ENCODE measurements at places on chromosomes 2 and 18.

DNA sequence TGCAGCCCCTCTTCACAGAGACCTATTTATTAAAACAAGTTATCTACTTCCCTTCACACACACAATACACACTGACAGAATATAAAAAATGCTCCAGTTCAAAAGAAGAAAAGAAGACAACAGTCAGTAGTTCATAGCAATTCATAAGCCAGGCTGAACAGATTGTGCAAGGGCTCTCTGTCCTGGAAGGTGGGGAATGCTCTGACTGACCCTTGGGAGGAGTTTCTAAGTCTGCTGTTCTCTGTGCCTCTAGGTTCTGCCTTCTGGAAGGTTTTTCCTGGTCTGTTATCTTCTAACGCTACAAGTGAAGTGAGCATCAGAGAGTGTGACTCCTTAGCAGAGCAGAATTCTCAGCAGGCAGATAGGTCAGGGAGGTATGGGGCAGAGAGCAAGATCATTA lies 35.7 kb downstream of the SP3 start:
- DNase-seq, result no peak

DNA sequence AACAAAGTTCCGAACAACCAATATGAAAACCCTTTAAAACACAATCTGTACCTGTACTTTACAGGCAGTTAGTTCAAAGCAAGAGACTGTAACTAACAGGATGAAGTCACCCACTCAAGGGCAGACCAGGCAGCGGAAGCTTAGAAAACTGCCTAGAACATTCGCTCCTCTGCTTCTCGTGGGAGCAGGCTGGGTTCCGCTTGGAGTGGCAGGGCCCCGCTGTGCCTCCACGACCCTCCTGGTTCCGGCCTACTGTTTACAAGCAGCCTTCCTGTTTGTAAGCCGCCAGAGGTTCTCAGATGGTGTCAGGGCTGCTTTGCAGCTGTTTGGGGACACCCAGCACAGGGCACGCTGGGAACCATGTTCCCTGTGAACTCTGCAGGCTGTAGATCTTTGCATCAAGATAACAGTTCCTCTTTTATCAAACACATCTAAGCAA lies 31.3 kb downstream of the CIB4 start:
- no peak for DNase-seq

- DNase-seq, result no peak
Observed at GRCh38 chr2:58562276-58562675, 321.2 kb upstream of the FANCL start.

GRCh38 chr2:98576666-98577312 lies 31.5 kb downstream of the COA5 start:
- DNase-seq, result no peak

DNA sequence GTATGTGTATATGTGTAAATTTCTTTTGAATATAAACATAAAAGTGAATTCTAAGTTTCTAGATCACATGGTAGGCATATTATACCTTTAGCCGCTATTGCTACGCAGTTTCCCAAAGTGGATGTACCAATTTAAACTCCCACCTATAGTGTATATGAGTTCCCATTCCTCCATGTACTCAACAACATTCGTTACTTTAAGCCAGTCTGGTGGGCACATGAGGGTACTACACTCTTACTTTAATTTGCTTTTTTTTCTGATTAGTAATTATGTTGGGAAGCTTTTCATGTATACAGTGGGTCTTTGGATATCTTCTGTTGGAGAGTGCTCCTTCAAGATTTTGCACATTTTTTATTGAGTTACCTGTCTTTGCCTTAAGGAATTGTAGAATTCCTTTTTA lies 683.8 kb downstream of the ERBB4 start:
- DNase-seq, result no peak
